ENCODE measurements at places on chromosomes 12 and 14.

- DNase-seq, result no peak
These were observed 262.8 kb downstream of the SLC16A7 start for GRCh38 chr12:59858508-59859170.

DNA sequence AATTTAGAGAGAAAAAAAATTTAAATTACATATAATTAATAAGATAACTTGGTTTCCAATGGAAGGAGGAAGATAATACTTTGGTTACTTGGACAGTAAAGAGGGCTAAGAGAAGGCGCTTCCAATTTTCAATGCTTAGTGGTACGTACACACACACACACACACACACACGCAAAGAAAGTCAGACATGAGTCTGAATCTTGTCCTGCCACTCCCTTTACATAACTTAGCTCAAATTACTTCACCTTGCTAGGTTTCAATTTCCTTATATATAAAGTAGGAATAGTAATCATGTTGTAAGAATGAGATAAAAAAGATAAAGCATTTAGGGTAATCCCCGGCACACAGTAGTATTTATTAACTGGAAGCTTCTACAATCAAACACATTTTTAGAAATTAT, 39.7 kb upstream of the VCPKMT start:
- no peak for DNase-seq

DNA sequence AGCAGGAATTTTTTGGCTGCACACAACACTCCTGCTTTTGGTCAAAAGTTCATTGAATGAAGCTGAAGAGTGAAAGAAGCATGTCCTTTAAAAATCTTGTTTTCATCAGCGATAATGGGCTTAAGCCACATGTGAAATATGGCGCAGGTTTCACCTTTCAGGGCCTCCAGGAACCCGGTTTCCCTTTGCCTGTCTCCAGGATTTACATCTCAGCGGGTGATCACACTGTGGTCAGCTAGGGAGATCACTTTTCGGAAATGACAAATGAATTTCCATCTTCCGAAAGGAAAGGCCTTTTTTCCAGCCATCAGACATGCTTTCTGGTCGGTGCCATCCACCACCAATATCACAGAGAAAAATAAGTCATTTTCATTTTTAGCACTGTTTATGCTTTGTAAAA, 727.1 kb upstream of the TBX3 start:
- no peak for DNase-seq

GRCh38 chr14:24834956-24835355, 201.0 kb upstream of the GZMB start:
- DNase-seq, result no peak

- no peak for DNase-seq
These were observed 114.4 kb downstream of the VRK1 start for GRCh38 chr14:96911499-96912149.

- DNase-seq, result no peak
These were observed 146.4 kb upstream of the FKBP4 start for GRCh38 chr12:2648406-2648805.

GRCh38 chr12:74365178-74365964, 172.3 kb upstream of the ATXN7L3B start:
- DNase-seq, result no peak
